ENCODE measurements at places on chromosomes 2 and 18. TPM values are rescaled to one million over a fixed set of nuclear protein-coding genes. Genes with fewer than 3 reads are reported as not detected.

Gene SULT6B1
- total RNA-seq, result not detected

Gene TMEM169
- 1.1 TPM for total RNA-seq

Gene CIDEA
- total RNA-seq, result not detected

Gene EMILIN1
- total RNA-seq, result 397 TPM

Gene CNGA3
- not detected for total RNA-seq

Gene PHLPP1
- 2.6 TPM for total RNA-seq

Measured in myometrial cell (primary cell).